ENCODE measurements at places on chromosomes 12 and 14.

GRCh38 chr14:92502541-92503286 is 10.9 kb upstream of the RIN3 start:
- no peak for DNase-seq

DNA sequence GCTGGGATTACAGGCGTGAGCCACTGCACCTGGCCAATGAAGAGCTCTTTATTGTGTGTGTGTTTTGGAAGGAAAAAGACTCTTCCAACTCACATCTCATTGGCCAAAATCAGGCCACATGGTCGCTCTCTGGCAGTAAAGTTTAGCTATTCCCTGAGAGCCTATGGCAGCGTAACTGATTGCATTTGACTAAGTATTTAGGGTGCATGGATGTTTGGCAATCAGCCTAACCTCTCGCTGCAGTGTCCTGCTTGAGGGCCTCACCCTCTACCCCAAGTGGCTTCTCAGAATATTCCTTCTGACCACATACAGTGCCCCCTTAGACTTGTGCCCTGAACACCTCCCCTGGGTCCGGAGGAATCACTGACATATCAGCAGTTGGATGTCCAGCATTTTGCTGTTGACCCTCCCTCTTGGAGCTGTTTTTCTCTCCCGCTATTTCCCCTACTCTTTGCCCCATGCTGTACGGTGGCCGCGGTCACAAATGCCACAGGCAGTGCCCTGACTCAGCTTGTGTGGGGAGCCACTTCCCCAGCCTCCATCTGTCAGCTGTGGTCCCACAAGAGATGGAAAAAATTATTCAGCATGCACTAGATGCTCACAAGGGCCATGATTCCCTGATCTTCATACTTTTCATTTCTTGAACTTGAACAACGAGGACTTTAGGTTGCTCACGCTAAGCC is 9.5 kb downstream of the PHETA1 start:
- DNase-seq = peak; percentile 8

- DNase-seq = peak; percentile 58
These were observed 13.0 kb downstream of the ZFP36L1 start for GRCh38 chr14:68779761-68780323.

DNA sequence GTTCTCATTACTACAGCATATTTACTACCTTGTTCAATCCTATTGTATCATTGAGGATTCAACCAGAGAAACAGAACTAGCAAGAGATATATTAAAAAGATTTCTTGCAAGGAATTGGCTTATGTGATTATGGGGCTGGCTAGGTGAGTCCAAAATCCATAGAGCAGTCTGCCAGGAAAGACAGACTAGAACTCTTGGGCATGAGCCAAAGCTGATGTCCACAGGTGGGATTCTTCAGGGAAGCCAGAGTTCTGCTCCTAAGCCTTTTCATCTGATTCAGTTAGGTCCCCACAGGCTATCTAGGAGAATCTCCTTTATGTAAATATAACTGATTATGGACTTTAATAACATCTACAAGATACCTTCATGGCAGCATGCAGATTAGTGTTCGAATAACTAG is 26.0 kb downstream of the PELI2 start:
- DNase-seq = no peak

DNA sequence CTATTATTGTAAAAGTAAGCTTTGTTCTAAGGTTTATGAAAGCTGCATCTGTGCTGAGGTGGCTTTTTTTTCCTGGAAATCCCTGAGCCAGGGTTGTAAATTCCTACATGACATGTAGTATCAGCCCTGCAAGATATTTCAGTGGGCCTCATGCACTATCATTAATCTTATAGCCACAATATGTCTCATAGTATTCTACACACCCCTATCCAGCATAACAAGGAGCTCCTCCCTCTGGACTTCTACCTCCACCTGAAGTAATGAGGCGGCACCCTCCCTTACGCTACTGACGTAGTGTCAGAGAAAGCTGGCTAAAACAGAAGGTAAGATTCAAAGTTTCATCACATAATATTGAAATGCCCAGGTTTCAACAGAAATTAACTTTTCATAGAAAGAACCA is 35.5 kb downstream of the SLC5A8 start:
- DNase-seq = no peak

DNA sequence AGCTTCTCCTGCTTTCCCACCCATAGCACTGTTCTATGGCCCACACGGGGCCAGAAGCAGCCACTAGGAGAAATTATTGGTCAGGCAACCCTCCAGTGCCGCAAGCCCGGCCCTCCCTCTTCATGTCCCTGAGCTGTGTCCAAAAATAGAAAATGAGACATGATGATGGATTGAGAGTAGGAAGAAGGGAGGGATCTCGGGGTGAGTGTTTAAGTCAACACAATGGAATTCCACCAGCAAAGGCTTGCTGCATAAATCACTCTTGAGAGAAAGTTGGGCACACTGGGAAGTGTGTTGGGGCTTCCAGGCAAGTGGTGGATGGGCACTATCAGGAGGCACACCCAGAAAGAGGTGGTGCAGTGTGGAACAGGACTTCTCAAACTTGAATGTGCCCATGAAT is 94.2 kb downstream of the LLPH start:
- DNase-seq = no peak

DNA sequence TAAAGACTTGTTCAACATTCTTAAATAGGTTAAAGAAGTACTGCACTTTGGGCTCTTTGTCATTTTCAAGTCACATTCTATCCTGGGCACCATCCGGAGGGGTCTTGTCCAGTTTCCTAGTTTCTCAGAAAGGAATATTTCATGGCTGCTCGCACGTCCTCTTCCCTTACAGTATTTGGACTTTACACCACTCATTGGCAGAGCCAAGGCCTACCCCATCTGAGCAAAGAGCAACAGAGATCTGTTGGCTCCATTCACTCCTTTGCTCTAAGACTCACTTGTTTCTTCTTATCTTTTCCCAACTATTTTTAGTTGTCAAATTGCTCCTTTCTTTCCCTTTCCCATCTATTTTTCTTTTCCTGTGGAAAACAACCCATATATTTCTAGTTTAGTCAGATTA is 118.2 kb downstream of the CRADD start:
- DNase-seq = no peak

DNA sequence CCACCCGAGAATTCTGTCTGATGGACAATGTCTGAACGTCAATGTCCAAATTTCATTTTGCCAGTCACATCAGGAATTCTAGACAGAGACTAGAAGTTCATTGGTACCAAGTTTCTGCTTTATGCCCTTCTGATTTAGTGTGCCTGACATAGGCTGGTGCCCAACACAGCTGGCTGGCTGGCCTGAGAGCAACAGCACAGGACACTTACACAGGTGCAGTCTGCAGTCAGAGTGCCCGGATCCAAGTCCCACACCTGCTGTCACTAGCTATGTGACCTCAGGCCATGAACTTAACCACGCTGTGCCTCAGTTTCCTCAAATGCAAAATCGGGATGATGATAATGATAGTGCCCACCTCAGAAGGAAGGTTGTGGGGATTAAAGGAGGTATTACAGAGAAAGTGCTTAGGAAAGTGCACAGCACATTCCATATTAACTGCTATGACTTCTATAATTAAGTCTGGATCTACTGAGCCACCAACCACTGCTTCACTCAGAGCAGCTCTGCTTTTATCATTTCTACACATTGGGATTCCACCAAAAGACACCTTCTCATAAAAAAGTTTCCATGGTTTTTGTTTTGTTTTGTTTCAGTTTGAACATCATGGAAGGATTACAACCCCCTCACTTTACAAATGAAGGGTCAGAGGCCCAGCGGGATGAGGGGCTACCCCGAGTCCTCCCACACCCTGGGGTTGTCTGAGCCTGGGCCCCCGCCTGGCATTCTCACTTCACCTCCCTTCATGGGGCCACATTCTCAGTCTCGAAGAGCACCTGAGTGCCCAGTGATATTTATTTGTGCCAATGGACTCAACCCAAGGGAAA is 168.8 kb upstream of the BCL2L14 start:
- no peak for DNase-seq

- no peak for DNase-seq
These were observed 77.7 kb upstream of the SLC38A2 start for GRCh38 chr12:46450279-46450748.

Measured in CD4-positive, alpha-beta T cell treated with Interferon gamma for 1 hour (primary cell).